DMS79 (cell line): ENCODE measurements at places on chromosomes 2 and 18.

GRCh38 chr2:10530607-10531239 lies 82.6 kb upstream of the ODC1 start:
- no peak for DNase-seq

- DNase-seq = no peak
These were observed 149.4 kb downstream of the SP3 start for GRCh38 chr2:173815772-173816171.

- DNase-seq = no peak
These were observed 53.7 kb upstream of the SLC4A10 start for GRCh38 chr2:161570424-161571050.

DNA sequence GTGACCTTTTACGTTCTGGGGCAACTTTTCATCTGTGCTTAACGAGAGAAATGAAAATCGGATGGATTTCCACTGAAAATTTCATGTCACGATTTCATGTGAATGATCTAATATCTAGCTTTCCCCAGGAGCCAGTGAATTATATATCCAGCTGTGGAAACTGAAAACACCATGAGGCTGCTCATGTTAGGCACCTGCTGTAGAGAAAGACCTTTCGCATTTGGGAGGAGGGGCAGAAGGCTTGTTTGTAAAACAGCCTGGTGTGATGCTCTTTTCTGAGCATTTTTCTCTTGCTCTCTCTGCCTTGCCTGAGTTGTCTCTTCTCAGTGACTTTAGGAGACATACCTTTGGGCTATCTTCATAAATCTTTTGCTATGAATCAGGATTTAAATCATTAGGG lies 84.6 kb upstream of the CYP1B1 start:
- DNase-seq = no peak

DNA sequence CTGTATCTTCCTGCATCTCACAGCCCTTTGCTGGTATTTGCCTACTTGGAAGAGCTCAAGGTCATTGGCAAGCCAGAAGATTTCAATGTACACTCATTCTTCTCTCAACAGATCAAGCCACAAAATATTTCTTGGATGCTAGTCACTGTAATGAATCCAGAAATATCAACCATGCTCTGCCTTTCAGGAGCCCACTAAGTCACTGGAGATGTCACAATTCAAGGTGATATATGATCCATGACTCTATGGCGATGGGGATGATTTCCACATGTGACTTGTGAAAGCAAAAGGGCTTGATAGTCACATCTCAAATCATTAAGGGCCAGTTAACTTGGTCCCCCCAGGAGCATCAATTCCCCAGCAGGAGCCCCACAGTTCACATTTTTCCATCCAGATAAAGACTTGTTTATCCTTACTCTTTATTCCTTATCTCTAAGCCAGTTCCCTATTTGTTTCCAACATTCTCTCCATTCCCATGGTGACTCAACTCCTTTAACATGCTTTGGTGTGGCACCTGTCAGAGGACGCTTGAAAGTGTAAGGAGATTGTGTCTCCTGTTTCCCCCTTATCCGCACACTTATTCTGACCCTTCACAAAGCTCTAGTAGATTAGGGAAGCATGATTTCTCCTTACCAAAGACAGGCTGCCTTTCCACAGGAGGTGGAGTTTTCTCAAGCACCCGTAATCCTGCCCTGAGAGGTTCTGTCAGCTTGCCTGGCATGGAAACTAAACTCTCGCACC lies 15.8 kb downstream of the PKDCC start:
- no peak for DNase-seq

DNA sequence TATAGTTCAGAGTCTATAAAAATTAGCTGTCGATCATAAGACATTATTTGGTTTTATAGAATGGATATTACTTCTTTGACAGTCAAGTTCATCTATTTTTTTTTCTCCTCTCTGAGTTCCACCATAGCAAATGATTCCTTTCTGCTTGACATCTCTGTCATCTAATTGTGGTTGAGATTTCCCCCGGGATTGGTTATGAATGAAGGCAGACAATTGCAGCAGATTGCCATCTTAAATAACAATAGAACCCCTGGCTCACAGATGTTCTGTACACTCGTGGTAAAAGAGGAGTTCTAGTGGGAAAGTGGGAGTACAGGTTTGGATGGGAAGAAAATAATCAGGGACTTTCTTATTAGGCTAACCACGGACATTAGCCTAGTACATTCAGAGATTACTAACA lies 292.1 kb upstream of the NRXN1 start:
- DNase-seq = no peak

DNA sequence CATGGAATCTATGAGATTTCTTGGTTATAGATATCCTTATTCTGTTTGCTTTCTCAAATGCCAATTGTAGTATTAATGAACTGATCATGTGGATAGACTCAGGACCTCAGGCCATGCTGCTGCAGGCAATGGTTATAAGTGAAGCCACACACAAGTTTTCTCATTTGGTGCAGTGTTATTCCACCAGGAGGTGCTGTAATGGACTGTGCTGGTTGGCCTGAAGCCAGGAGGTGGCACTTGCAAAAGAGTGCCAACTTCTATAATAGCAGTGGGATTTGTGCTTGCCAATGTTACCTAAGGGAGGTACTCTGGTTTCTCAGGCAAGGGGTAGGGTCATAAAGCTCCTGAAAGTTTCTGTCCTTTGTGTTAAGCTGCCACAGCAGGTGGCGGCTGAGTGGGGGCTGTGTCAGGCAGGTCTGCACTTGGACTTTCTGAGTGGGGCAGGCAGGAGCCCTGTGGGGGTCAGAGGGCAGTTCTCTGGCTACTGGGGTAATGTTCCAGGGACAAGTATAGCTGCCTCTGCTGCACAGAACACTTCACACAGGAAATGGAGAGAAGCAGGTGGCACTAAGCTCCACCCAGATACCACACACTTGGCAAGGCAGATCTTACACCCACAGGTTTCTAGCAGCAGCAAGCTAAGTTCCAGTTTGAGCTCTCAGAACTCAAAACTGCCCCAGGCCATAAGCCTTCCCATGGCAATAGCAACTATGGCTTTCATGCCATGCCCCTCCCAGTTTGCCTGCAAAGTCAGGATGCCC lies 352.6 kb upstream of the CWC22 start:
- DNase-seq = no peak

DNA sequence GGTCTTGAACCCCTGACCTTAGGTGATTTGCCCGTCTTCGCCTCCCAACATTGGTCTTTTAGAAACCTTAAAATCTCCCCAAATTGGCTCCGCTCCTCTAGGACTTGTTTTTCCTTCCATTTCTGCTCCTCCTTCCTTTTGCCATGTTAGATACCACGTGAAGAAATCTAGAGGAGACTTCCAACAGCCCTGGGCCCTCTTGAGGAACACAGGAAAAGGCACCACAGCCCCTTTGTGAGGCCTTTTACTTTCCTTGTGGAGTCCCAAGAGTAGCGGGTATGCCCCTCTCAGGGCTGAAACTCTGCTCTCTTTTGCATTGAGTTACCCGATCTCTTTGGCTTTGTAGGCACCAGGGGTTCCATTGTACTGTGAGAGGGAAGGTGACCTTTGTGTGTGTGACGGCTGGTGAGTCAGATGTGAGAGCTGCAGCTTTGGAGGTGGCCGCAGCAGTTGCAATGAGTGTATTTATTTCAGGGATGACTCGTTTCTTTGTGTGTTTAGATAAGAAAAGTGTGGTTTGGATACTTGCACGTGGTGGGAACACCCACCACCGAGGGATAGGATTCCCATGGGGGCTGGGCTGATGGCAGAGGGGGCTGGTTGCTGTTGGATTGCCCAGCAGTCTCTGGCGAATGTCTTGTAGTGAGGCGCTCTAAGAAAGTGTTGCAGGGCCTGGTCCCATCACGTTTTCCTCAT lies 218.4 kb upstream of the HS6ST1 start:
- DNase-seq = no peak

DNA sequence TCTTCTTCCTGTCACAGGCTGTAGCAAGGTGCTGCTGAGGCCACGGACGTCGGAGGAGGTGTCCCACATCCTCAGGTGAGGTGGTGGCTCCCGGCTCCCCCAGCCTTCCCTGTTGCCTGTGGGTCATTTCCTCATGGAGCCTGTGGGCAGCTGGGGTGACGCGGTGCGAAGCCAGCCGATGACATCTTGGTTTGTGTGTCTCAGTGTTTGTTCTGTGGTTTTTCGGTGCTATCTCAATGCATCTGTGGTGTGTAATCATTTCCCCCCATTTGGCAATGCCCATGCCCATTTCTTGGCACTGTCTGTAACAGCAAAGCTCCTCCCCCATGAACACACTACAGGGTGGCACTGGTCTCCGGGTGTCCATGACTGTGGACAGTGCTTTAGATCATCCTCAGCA lies 6.6 kb downstream of the D2HGDH start:
- no peak for DNase-seq

GRCh38 chr2:37982147-37982582 lies 57.1 kb downstream of the RMDN2 start:
- peak; percentile 22 for DNase-seq

GRCh38 chr2:240917684-240918257 lies 11.6 kb downstream of the CROCC2 start:
- DNase-seq = no peak

DNA sequence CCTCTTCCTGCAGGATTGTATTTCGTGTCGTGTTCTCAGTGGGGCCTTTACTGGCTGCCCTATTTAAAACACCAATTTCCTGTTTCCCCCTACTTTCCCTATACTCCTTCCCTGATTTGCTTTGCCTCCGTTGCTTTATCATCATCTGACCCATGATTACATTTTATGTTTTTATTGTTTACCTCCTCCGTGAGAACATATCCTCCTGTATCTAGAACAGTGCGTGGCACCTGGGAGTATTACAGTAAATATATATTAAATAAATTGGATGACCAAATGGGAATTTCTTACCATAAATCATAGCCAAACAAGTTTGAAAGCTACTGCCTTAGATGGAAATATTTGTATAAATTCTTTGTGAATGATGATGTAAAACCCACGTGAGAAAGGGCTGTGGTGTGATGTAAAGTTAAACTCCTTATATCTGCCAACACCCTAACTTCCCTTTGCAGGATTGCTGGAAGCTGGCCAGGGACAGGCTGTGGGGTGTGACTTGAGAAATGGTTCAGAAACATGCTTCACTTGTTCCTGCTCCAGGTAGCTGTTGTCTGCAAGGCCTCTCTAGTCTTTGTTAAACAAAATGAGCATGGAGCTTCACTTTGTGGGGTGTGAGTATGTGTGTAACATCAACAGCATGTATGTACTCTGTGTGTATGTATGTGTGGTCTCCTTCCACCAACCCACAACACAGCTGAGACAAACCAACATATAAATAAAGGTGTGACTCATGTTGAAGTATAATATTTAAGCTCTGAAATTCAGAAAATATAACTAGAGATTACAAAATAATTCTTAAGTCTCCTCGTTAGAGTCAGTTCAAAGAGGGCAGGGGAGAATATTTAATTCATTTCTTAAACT lies 40.3 kb downstream of the LHCGR start:
- peak; percentile 61 for DNase-seq

GRCh38 chr2:236101311-236101950 lies 66.8 kb downstream of the GBX2 start:
- DNase-seq = no peak

- DNase-seq = no peak
These were observed 13.4 kb upstream of the CREG2 start for GRCh38 chr2:101400506-101401325.

DNA sequence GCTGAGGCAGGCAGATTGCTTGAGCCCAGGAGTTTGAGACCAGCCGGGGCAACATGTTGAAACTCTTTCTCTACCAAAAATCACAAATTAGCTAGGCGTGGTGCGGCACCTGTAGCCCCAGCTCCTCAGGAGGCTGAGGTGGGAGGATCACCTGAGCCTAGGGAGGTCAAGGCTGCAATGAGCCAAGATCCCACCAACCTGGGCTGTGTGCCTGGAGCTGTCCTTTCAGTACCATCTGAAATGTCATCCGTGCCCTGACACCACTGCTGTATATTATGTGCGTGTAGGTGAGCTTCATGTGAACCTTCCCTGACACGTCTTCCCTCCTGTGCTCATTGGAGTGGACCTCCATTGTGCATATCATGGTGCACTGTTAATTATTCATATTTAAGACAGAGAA lies 84.8 kb upstream of the HNRNPA3 start:
- DNase-seq = no peak

GRCh38 chr18:35466334-35466733 lies 31.4 kb downstream of the INO80C start:
- DNase-seq = no peak
